NCI-H1417 treated with DMSO at 0.1 percent for 48 hours (cell line): ENCODE measurements at places on chromosomes 4 and X.

DNA sequence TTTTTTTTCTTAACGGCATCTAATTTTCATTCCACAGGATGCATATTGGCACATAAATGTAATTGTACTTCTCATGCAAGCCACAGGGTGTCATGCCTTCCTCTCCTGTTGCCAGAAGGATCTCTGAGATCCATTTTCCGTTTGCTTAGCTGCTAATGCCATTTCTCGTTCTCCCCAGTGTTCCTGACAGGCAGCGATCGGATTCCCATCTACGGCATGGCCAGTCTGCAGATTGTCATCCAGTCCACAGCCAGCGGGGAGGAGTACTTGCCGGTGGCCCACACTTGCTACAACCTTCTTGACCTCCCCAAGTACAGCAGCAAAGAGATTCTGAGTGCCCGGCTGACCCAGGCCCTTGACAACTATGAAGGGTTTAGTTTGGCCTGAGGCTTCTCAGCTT is 8.9 kb upstream of the NAP1L5 start:
- DNase-seq = no peak

- DNase-seq = no peak
Observed at GRCh38 chr4:146104541-146104940, 71.0 kb upstream of the LSM6 start.

- no peak for DNase-seq
Observed at GRCh38 chrX:22171287-22172060, 101.2 kb upstream of the CBLL2 start.

- no peak for DNase-seq
Observed at GRCh38 chr4:83771113-83771705, 235.3 kb downstream of the GPAT3 start.

DNA sequence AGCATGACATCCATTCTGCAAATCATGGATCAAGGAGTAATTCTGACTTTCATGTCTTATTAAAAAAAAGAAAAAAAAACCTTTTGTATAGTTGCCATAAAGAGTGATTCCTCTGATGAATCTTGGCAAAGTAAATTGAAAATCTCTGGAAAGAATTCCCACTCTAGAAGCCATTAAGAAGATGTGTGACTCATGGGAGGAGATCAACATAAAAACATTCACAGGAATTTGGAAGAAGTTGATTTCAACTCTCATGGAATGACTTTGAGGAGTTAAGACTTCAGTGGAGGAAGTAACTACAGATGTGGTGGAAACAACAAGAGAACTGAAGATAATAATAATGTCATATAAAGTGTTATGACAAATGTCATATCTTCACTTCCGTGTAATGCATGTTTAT is 204.2 kb downstream of the PABPC4L start:
- no peak for DNase-seq

- no peak for DNase-seq
Observed at GRCh38 chrX:48666649-48667048, 16.9 kb upstream of the WAS start.

- DNase-seq = no peak
Observed at GRCh38 chrX:153669174-153669890, 4.3 kb downstream of the PNCK start.

DNA sequence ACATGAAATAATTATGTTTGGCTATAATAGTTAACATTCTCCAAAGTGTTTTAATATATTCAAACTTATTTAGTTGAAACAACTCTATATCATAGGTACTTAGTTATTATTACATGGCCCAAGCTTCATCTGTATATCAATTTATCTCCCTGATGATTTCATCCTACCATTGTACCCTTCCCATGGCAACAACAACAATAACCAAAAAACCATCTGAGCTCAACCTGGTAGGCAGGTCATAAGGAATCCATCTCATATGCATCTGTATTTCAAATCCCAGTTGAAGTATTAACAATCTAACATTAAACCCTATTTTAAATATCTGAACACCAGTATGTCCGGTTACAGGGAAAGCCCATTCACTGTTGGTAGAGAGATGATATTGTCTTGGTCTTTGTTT is 33.1 kb upstream of the SLC7A11 start:
- DNase-seq = no peak

DNA sequence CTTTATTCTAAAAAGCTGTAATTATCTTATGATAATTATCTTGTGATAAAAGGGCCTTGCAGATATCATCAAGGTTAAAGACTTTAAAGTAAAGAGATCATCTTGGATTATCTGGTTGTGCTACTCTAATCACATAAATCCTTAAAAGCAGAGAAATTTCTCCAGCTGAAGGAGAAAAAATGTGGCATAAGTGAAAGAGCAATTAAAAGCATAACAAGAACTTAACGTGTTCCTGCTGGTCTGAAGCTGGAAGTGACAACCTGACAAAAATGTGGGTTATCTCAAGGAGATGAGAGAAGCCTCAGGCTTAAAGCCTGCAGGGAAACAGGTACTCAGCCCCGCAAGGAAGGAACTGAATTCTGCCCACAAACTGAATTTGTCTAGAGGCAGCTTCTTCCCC is 449.1 kb upstream of the NDST4 start:
- DNase-seq = no peak

GRCh38 chr4:128450326-128451120 is 162.9 kb upstream of the PGRMC2 start:
- DNase-seq = no peak

DNA sequence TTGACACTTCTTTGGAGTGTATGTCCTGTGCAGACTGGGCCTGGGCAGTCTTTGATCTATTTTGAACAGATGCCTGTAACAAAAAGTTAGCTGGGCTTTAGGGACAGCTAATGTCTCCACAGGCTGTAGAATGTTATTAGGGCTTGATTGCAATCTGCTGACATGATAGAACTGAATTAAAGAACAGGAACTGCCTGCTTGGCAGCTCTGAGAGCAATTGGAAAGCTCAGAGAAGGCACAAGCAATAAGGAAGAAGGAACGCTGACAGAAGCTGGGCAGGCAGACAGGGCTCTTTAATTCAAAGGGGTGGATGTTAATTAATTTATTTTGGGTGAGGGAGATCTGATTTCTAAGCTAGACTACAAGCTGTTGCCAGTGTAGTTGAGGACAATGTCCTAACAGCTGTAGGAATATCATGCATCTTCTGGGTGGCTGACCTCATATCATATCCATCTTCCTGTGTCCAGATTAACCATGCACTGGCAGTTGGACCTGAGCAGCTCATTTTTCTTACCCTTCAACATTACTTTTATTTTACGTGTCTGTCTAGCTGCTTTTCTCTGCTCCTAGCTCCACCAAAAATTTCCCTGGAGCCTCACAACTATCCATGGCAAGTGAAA is 20.7 kb upstream of the GRXCR1 start:
- DNase-seq = no peak

DNA sequence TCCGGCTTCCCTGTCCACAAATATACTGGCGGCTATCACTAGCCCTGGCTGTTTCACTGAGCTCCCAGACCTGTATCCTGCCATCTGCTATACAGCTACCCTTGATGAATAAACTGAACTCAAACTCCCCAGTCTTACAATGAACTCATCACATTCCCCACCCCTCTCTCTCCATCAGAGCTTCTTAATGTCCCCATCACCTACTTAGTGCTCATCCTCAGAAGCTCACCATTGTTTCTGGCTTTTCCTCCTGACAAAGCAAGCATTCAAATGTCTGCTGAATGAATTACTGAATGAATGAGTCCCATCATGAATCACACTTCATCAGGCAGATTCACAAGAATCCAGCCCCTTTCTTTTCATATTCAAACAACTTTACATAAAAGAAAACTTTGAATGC is 5.7 kb upstream of the DGAT2L6 start:
- no peak for DNase-seq

DNA sequence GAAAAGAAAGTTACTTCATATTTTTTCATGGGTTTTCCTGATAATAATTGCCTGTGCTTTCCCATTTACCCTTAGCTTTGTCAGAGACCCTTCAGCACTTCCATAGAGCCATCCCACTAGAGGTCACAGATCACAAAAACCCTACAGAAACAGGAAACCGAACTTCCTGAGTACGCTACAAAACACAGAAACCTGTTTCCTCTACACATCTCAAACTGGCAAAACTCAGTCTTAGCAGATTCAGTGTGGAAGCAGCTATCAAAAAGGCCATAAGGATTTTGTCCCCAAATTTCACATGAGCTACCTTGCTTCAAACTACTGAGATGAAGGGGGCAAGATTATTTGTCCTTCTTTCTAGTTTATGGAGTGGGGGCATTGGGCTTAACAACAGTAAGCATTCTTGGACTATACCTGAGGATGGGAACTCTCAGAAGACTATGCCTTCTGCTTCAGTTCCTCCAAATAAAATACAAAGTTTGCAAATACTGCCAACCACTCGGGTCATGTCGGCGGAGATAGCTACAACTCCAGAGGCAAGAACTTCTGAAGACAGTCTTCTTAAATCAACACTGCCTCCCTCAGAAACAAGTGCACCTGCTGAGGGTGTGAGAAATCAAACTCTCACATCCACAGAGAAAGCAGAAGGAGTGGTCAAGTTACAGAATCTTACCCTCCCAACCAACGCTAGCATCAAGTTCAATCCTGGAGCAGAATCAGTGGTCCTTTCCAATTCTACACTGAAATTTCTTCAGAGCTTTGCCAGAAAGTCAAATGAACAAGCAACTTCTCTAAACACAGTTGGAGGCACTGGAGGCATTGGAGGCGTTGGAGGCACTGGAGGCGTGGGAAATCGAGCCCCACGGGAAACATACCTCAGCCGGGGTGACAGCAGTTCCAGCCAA is at the start of gene MMRN1:
TSS of gene MMRN1 (plus strand) at position 206 of the 902 bp plus-strand sequence. CDS start at position 324, 118 bp downstream.
- no peak for DNase-seq

DNA sequence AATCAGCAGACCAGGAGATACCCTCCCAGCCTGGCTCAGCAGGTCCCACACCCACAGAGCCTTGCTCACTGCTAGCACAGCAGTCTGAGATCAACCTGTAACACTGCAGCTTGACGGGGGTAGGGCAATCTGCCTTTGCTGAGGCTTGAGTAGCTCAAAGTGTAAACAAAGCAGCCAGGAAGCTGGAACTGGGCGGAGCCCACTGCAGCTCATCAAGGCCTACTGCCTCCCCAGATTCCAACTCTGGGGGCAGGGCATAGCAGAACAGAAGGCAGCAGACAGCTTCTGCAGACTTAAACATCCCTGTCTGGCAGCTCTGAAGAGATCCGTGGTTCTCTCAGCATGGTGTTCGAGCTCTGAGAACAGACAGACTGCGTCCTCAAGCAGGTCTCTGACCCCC is 15.1 kb upstream of the GABRA2 start:
- DNase-seq = no peak

GRCh38 chrX:17328837-17329236 is 46.2 kb upstream of the NHS start:
- DNase-seq = no peak

DNA sequence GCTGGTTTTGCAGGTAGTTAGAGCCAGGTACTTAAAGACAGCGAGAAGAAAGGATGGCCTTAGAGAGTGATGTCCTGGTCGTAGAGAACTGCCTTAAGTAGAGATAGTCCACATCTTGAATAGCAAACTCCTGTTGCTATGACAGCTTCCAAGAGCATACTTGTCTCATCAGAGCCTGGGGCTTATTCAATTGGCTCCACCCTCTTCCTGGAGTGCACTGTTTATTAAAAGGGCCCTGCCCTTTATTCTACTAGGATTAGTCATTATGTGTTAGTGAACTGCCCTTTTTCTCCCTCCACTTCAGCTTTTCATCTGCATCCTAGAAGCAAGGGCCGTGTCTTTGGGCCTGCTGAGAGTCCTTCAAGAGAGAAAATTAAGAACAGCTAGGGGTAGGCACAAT is 94.5 kb upstream of the EOLA2 start:
- no peak for DNase-seq

- DNase-seq = no peak
Observed at GRCh38 chr4:148951346-148951745, 509.1 kb upstream of the NR3C2 start.

DNA sequence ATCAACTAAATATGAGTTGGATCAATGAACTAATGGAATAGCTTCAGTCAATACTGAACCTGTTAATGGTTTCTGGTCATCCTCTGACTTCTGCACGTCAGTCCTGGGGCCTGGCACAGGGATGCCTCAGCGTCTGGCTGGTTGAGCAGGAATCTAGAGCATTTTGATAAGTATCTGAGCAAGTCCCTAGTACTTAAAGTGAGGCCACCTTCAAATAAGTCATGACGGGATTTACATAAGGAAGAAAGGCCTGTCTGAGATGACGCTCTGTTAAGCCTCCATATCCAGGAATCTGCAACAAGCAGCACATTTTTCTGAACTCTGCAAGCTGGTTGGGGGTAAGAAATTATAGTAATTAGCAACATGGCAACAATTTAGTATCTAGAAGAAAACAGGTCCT is 83.2 kb upstream of the TBC1D9 start:
- DNase-seq = no peak

DNA sequence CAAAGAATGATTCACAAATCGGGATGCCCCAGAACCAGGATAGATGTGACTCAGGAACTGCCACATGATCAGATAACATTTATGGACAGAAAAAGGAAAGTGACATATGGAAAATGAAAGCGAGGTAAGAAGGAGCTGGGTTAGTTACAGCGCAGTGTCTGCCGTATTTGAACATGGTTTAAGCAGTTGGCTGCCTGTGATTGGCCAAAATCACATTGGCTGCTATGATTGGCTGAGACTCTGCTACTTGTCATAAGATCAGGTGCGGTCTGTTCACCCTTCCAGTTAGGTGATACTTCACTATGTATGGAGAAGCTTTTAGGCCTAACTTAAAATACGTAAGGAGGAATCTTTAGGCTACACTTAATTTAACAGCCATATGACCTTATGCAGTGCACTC is 322.7 kb upstream of the HAND2 start:
- no peak for DNase-seq

GRCh38 chr4:3822230-3822947 is 56.2 kb downstream of the ADRA2C start:
- DNase-seq = no peak

GRCh38 chr4:151158979-151159378 is 59.6 kb downstream of the RPS3A start:
- DNase-seq = no peak

- DNase-seq = no peak
Observed at GRCh38 chr4:98779088-98779487, 120.7 kb upstream of the TSPAN5 start.

- no peak for DNase-seq
Observed at GRCh38 chr4:41144812-41145211, 69.5 kb downstream of the APBB2 start.

GRCh38 chrX:19075754-19076153 is 46.5 kb downstream of the ADGRG2 start:
- DNase-seq = no peak

- DNase-seq = no peak
Observed at GRCh38 chr4:102343964-102344519, 1.2 kb downstream of the SLC39A8 start.

DNA sequence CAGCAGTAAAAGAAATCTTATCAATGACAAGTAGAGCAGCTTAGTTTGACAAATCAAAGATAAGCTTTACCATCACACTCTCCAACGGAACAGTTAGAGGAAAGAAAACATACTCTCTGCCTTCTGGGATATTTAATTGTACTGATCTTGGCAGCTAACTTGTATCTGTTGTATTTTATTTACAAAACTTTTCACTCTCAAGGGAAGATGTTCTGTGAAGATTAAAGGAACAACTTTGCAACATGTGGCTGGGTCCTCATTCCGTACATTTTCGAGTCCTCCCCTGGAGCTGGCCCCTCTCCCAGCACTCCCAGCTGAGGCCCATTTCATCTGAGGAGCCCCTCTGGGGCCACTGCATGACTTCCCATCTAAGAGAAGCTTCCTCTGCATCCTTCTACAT is 74.4 kb downstream of the RPS3A start:
- DNase-seq = no peak
